CD14-positive monocyte (primary cell): ENCODE measurements at places on chromosomes 6 and 20. TPM values are rescaled to one million over a fixed set of nuclear protein-coding genes. Genes with fewer than 3 reads are reported as not detected.

- no peak for DNase-seq
Measured at GRCh38 chr20:14197097-14197496, 140.3 kb downstream of the FLRT3 start.

GRCh38 chr6:137765059-137765458 lies 102.0 kb upstream of the TNFAIP3 start:
- DNase-seq, result no peak

The CST5 gene
- polyA plus RNA-seq, result not detected in 2 replicates

DNA sequence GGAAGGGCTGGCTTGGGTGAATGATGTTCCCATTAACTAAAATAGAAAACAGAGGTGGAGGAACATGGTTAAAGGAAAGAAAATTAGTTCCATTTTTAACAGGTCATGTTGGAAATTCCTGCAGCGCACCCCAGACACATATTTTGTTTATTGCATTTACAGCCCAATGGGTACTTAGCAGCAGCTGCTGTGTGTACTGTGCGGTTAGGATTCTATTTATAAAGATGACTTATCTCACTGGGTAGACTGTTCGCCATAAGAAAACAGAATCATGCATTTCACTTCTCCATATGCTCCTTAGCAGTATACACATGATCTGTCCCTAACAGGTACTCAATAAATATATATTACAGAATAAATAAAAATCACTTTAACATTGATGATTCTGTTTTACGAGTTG lies 135.8 kb downstream of the SLC35F1 start:
- DNase-seq, result no peak

DNA sequence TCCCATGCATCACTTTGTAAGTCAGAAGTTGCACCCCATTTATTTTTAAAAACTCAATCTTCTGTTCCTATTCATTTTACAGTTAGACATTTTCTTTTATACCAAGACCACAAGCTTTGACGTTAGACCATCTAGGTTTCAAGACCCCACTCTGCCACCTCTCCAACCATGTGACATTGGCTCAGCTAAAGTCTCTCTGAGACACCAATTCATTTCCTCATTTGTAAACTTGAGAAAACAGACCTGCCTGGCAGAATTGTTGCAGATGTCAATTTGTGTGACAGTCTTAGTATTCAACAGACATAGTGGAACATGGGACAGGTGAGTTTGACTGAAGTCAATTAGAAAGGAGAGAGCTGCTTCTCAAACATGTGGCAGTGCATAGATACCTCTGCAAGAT lies 55.6 kb upstream of the CSE1L start:
- DNase-seq, result no peak

GRCh38 chr20:45087814-45088213 lies 13.1 kb downstream of the KCNS1 start:
- no peak for DNase-seq

DNA sequence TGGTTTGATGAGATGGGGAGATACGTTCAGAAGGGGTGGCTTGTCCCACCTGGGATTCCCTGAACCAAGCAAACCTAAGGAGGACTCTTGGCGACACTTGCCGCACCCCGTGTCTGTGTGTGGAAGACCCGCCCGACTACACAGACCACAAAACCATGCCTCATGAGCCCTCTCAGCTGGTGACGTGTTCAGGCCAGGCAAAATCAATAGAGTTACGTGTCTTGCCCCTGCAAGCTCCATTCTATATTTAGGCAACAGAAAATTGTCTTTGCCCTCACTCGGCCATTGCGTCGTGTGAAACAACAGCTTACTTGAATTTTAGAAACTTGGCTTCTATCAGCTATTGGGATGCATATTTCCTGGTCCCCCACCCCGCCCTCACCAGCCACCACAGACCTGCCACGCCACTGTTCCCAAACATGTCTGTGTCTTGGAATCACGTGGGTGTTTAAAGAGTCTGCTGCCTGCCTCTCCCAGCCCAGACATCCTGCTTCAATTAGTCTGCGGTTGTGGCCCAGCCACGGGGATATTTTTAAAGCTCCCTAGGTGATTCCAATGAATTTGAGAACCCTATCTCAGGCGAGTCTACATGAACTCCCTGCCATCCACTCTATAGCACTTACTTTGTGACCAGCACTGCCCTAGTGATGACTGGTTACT lies 279.2 kb upstream of the EXOC2 start:
- DNase-seq, result no peak

The F13A1 gene
- 105 TPM for polyA plus RNA-seq

GRCh38 chr6:157546321-157546720 lies 165.3 kb downstream of the ZDHHC14 start:
- no peak for DNase-seq

DNA sequence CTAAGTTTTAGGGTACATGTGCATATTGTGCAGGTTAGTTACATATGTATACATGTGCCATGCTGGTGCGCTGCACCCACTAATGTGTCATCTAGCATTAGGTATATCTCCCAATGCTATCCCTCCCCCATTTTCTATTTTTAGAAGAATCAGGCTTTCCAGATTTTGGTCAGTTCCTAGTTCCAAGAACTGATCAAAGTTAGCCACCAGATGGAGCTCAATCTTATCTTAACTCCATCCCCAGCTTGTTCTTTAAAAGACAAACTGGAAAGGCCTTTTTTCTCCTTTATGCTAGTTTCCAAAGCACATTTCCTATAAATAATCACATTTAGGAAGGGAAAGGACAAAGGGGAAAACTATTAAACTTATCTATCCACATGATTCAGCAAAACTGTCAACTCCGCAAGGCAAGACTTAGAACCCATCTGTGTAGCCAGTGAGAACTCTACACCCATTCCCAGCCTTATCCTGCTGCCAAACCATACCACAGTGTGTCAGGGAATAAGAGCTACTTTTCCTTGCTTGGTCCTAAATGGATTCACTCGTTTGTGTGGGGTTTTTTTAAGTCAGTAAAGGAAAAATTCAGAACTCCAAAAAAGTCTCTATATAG lies 22.8 kb upstream of the KHDC1 start:
- no peak for DNase-seq
